ENCODE measurements at places on chromosomes 6 and 20.
A peak's percentile ranks its signal among the peaks of the same experiment; 100 is the strongest.

GRCh38 chr6:53918854-53919510 lies 124.2 kb downstream of the LRRC1 start:
- no peak for DNase-seq

GRCh38 chr20:46230801-46231282 lies 77.5 kb downstream of the CDH22 start:
- peak; percentile 11 for DNase-seq

DNA sequence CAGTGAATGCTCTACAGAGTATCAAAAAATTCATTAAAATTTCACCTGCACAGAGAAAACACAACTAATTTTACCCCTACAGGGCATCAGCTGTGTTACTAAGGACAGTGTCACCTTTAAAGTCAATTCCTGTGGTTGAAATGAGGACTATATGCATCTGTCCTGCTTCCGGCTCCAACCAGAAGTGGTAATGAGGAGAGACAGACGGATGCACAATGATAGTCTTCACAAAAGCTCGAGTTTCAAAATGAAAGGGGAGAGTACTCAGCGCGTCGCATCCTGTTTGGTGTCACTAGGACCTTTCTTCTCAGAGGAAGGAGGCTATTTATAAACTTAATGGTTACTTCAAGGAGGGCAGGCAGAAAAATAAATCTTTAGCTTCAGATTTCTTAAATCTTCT lies 86.5 kb downstream of the LYRM4 start:
- no peak for DNase-seq

- DNase-seq: no peak
These were observed 92.9 kb downstream of the ANKRD60 start for GRCh38 chr20:58135441-58136148.

GRCh38 chr20:38216746-38217595 lies 43.6 kb downstream of the KIAA1755 start:
- DNase-seq: no peak

GRCh38 chr6:53309059-53309900 lies 39.5 kb downstream of the ELOVL5 start:
- peak; percentile 62 for DNase-seq

DNA sequence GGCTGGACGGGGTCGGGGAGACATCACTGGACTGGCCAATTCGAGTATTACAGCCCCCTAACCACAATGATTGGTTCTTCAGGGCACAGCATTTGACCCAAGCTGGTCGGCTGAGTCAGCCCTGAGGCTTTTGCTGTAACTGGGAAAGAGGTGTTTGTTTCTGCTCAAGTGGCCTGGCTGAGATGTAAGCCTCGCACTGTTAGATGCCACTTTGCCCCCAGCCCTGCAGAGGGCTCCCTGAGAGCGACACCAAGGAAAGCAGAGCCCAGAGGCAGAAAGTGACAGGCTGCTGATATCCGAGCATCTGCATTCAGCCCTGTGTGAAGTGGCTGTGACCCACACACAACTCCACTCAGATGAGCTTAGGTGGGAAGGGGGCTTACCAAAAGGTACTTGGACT lies 19.4 kb downstream of the ERGIC3 start:
- DNase-seq: peak; percentile 74

DNA sequence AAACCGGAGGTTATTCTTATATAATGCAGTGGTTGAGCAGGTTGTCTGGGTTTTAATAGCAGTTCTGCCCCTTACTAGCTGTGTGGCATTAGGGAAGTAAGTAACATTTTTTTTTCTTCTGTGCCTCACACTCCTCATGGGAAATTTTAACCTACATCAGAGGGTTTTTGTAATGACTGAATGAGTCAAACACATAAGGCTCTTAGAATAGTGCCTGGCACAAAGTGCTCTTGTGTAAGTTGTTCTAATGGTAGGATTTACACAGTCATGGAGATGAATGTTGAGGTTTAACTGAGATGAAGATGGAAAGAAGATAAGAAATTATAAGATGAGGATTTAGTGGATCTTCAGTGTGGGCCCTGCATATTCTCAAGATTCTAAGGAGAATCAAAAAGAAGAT lies 68.4 kb upstream of the PHIP start:
- DNase-seq: no peak

DNA sequence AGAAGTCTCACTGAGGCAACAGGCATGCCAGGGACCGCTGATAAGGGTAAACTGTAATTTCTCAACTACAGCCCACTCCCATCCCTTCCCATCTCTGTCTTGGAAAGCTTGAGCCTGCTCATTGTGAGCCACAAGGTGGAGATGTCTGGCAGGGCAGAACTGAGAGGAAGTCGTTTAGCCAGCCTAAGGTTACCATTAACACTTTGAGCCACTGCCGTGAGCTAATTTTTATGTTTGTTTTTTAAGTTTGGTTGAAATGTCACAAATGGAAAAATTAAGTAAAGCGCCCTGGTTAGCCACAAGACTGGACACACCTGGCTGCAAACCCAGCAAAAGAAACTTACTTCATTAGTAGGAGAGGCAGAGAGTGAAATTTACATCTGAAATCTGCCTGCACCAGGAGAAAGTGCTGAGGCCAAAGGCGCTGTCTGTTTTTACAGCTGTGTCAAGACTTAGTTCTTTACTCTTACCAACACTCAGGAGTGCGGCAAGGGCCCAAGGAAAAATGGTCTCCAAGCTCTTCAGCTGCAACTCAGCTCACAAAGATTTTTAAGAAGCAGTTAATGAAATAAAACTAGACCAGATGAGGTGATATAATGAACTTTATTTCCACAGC lies 50.0 kb upstream of the FAM83C start:
- DNase-seq: no peak

All from HCEC 1CT (cell line).